Memory B cell (primary cell): ENCODE measurements at places on chromosomes 2 and 18.

DNA sequence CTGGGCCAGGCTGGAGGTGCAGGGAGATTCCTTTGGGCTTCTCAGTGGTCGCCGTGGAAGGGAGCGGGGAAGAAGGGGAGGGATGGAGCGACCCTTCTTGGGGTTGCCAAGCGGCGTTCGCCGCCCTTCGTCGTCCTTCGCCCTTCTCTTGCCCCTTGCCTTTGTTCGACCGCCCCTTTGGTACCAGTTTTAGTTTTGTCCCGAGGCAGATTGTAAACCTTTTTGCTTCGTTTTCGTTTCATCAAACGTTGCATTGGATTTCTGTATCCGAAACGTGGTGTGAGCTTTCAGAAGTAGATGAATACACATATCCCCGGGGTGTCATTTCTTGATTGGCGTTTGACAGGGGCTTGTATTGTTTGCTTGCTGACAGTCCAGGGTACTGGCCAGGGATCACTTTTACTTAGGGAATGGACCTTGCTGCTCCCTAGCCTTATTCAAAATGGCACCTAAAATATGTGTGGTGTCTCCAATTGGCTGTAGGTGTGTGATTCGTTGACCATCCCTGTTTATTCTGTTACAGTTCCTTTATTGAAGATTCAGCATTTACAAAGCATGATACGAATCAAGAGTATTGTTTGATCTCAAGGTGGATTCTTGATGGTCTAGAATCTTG lies 788 bp downstream of the USP14 start:
- no peak for DNase-seq

GRCh38 chr2:74550231-74550630 lies 3.5 kb downstream of the LOXL3 start:
- DNase-seq = no peak

DNA sequence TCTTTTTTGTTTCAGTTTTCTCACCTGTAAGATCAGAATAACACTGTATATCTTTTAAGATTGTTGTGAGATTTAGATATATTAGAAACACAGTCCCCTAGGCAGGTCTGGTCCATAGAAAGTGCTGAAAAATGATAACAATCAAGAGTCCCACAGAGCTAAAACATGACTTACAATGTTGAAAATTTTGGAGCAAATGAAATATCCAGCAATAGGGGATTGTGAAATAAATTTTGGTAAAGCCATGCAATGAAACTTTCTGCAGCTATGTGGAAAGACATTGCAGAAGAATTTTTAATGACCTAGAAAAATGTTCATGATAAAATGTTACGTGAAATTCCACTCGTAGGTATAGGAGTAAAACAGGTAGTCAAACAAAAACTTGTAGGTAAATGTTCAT lies 127.6 kb upstream of the SERPINE2 start:
- no peak for DNase-seq

DNA sequence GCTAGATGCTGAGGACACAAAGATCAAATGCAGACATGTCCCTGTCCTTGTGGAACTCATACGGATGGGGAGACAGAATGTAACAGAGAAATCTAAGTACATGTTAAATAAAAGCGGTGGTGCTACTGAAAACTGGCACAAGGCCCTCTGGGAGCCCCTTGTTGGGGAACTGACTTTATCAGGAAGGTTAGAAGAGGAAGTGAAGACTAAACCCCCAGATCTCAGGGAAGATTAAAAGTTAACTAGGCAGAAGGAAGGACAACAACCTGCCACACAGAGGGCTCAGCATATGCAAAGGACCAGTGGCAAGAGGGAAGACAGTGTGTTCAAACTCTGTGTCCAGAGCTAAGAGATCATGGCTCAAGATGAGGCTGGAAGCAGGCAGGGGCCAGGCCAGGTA lies 4.8 kb downstream of the CACNB4 start:
- DNase-seq = no peak

- DNase-seq = no peak
Measured at GRCh38 chr2:182649316-182649715, 66.7 kb upstream of the DNAJC10 start.
